ENCODE measurements at places on chromosomes 7 and 10.

- no peak for DNase-seq
These were observed 640.2 kb downstream of the ARL4A start for GRCh38 chr7:13327669-13328068.

GRCh38 chr10:112330162-112330561, 43.8 kb upstream of the ACSL5 start:
- no peak for DNase-seq

DNA sequence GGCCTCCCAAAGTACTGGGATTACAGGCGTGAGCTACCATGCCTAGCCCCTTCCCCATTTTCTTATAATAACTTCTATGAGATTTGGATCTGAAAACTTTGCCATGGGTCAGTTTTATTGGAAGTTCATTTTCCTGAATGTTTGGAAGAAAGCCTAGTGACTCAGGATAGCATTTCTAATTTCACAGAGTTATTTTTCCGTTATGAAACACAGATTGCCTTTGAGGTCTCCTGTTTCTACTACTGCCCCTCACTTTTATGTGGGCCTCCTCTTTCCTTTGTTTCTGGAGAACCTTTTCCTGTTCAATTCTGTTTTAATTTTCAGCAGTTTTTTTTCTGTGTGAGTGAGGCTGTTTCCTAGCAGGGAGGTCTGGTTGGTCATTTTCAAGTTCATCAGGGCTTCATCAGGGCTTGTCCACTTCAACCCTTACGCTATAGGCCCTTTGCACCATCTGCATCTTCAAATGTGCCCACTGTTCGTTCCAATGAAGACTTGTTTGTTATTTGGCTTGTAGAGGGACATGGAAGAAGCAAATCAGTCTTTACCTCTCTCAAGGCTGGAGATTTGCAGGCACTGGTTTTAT, 58.7 kb downstream of the BMPR1A start:
- no peak for DNase-seq

GRCh38 chr7:155756322-155756721, 55.9 kb downstream of the SHH start:
- no peak for DNase-seq

DNA sequence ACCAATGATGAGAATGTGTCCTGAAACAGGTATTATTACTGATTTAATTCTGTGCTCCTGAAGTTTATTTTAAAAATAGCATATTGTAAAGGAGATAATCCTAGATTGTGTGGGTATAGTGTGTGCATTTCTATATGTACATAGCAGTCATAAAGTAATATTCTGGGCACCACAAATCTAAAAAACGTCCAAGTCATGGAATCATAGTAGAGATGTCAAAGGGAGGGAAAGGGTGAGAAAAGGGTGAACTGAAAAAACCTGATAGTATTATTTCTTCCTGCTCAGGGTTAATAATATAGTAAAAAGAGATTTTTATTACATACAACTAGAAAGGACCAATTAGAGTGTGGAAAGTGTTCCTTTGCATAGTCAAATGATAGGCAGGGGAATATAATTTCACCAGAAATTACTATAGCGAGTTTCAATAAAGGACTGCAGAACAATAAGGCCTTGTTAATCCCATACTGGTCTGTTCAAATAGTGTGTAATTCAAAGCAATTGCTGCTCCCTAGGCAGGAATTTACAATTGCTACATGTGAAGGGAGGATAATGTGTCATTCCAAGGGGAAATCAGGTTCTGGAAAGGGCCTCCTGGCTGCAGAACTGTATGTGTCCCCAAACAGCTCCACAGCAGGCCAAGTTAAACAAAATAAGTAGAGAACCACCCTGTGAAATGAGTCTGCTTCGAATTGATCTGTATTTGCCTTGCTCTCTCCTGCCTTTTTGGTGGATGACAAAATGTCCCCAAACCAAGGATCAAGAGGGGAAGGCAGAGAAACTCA, 42.5 kb upstream of the KMT2E start:
- DNase-seq = no peak
